ENCODE measurements at places on chromosomes 2 and 18.

DNA sequence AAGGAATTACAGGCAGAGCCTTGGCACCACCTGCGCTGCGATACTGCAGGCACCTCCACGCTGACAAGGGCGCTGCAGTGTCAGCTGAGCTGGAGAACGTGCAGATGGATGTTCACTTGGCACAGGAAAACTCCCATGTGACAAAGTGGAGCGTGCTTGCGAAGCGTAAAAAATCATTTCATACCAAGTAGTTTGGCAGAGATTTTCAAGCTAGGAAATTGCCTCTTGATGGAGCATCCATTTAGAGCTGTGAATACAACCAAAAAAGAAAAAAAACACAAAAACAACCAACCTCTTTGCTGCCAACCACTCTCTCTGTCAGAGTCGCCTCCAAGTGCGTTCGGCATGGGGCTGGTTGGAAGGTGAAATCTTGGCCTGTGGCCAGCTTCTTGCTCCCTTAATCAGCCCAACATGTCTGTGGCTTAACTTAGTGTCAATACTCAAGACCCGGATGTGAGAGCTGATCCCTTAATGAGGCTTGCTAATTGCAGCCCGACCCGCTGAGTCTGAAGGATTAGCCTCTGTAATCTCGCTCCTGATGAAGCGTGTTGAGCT lies 38.1 kb downstream of the ACOXL start:
- no peak for DNase-seq

DNA sequence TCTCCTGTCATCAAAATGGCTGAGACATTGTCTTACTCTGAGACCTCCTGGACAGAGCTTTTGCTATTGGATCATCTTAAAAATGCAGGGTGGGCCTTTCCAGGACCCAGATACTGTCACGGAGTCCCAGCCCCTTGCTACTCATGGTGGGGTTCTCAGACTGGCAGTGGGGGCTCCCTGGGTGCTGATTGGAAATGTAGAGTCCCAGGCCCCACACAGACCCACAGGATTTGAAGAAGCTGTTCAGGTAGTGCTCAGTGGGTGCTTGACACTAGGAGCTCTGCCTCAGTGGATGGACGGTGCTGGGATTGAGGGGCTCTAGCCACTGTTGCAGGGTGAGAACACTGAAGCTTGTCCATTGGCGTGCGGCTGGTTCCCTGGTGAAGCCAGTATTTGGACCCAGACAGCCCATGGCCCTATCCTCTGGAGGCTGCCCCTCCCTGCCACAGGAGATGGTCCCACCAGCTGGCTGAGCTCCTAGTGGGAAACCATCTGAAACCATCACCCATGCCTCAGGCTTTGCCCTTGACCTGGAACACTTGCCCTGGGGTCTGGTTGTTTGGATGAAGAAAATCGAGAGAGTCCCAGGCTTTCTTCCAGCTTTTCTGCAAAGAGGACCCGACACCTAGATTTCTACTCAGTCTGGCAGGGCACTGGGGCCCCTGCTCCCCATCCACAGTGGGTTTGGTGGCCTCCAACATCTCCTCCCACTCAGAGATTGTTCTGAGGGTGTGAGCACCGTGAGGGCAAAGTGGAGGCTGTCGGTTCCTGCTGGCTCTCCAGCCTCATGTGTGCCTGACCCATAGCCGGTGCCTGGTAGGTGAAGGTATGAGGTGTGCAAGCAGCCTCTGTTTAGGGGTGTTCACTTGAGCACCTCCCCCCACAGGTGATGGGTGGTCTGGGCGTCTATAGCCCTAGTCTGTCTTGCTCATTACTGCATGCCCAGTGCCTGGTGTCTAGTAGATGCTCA lies 30.1 kb downstream of the MROH2A start:
- DNase-seq, result no peak

DNA sequence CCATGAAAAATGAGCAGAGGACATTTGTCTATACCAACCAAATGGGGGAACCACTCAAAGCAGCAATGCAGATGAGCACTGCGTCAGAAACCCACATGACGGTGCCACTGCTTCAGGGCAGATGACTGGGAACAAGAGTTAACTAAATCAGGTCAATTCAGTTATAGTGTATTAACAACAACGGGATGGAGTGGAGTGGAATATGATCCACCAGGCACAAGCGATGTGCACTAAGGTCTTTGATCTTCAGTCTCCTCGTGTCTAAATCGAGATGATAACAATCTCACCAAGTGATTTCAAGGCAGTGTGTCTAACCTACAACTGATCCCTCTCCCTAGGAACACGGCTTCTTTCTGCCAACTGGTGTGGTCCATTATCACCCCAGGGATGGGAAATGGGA lies 269.0 kb downstream of the RAD51AP2 start:
- DNase-seq, result no peak

DNA sequence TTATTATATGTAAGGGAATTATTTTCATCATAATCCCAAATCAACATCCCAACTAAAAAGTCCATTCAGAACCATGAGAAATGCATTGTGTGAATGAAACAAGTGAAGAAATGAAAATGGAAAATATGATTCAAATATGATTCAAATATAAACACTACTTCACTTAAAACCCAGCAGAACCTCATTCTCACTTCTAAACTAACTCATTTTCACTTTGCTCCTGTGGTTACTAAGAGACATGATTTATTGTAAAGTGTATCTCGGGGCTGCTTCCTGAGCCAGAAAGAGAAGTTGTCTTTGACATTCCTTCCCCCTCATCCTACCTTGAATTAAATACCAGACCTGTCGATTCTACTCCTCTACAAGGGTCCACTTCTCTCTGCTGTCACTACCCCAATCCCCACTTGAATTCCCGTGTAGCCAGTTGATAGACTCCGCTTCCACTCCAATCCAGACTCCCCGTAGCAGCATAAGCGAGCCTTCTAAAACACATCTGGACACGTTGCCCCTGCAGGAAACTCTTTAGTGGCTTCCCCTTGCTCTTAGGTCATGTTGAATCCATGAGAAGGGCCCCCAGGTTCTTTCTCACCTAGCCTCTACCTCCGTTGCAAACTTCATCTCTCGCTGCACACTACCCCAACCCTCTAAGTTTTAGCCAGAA lies 697.0 kb upstream of the ID2 start:
- no peak for DNase-seq

DNA sequence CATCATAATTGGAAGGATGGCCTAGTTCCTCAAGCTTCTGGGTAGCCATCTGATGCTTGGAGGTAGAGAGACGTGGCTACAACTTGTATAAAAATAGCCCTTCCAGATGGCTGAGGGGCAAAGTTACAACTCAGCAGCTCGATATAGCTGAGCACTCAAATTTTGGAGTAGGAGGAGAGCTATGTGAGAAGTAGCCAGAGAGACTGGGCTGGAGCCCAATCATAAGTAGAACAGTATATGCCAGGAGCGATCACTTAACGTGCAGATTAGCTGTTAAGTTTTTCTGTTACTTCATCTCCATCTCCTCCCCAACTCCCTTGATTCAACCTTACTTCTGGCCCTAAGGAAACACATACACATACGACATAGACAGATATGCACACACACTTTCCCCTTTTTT lies 28.8 kb downstream of the CNRIP1 start:
- DNase-seq, result no peak

- no peak for DNase-seq
These were observed 305.7 kb upstream of the PKDCC start for GRCh38 chr2:41741951-41742595.

- no peak for DNase-seq
These were observed 197.3 kb downstream of the ANKRD30B start for GRCh38 chr18:14945286-14945685.

DNA sequence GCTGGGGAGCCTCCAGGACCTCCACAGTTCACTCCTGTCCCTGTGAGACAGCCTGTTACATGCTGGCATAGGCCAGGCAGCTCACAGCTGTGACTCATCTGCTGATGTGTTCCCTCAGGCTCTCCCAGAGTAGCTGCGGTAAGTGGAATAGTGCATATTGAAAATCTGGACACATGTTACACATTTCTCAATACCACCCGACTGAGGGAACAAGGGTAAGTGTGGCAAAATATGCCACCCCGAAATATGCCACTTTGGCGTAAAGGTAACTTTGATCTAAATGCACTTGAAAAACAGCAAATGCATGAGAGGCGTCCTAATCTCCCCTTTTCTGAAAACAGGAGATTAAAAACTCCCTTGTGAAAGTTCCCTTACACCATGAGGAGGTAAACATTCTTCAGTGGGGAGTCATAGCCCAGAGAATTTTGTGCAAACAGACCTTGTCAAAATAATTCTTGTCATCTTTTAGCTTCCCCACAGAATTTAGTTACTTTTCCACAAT lies 557.9 kb downstream of the CCDC85A start:
- DNase-seq, result peak; percentile 73

GRCh38 chr18:34370704-34371395 lies 146.1 kb upstream of the NOL4 start:
- DNase-seq, result no peak
